ENCODE measurements at places on chromosomes 5 and 9.

DNA sequence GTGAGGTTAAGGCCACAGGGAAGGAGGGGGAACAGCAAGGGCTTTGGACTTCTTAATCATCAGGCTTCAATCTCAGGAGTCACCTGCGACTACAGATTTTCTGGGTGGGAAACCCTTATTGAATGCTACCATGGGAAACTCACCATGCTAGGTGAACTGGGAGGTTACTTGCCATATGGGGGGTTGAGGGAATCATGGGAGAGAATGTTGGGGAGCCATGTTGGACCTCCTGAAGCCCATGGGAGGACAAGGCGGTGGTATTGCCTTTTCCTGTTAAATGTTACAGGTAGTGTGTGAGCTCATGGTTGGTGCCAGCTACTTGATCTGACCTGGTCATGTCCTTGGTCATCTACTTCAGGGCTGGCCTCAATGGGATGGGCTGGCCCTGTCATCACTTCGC is 31.4 kb downstream of the NEUROG1 start:
- DNase-seq = no peak

- no peak for DNase-seq
These were observed 16.1 kb downstream of the FBP1 start for GRCh38 chr9:94623253-94623652.

DNA sequence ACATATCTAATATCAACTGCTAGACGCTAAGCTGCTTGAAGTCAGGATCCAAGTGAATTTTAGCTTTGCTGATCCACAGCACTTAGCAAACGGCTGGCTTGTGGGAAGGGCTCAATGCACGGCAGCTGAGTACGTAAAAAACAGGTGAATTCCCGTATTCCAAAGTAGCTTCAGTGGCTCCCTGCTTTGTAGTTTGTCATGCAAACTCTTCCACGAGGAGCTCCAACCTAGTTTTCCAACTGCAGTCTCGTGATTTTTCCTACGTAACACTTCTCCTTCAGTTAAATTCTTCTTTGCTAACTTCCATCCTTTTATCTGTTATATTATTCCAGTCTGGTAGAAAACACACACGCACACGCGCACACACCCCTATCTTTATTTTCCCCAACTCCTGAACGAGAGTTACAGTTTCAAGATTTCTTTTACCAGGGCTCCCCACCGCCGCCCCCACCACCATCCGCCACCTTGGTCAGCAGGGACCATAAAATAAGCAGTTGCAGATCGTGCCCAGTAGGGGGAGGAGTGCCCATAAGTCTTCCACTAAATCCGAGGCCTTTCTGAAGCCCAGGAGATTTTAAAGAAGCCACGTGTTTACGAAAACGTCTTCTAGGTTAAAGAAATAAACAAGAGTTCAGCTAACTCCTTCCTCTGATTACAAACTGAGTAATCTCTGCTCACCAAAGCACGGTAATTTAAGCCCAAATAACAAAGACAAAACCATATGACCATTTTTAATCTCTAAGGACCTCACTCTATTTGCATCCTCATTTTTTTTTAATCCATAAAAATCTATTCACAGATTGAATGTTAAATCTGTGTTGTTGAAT is 34.8 kb upstream of the TRIO start:
- DNase-seq = peak; percentile 24

GRCh38 chr5:3372289-3372688 is 223.3 kb upstream of the IRX1 start:
- no peak for DNase-seq

DNA sequence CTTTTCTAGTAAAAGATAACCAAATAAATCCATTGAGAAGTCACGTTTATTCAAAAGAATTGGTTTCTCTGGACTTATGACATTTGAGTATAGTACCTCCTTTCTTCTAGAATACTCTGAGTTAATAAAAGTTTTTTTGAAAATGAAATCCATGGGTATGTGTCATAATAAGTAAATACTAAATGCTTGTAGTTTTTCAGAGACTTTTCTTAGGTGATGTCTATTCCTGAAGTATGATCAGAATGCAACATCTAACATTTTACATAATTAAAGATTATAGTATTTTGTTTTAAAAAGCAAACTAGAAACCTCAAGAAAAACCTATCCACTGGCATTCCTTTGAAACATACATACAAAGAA is 63.2 kb downstream of the NFIB start:
- no peak for DNase-seq

GRCh38 chr5:119328753-119329602 is 26.8 kb upstream of the TNFAIP8 start:
- DNase-seq = no peak

GRCh38 chr5:153700940-153701339 is 210.5 kb downstream of the GRIA1 start:
- DNase-seq = no peak

DNA sequence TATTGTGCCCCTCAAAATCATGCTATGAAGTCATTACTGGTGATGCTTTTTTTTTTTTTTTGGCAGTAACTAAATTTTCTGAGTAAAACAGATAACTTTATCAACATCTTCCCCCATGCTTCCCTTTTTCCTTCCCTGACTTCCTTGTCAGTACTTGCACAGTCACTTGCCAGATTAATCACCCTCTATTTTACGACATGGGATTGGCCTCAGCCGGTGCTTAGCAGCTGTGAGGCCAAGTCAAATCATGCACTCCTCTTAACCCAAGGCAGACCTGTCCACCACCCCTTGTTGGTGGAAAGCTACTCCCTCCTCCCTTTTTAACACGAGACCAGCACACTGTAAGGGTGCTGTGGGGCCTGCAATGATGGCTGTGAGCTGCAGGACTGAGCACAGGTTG is 118.0 kb upstream of the OTULINL start:
- no peak for DNase-seq

DNA sequence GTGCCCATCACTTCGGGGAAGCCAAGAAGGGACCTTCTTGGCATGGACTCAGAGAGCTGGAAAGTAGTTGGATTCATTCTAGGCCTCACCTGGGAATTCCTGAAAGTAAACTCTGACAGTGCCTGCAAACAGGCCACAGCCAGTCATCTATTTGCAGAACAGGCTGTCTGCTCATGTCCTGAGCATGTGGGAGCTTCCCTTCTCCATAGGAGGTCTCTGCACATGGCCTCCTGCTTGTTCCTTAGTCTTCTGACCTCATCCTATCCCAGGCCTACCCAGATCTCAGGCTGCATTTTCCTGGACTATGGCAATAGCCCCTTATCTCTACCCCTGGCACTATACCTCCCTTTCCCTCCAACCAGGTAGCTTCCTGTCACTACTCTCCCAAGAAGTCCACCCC is 67.2 kb upstream of the FSTL4 start:
- no peak for DNase-seq

DNA sequence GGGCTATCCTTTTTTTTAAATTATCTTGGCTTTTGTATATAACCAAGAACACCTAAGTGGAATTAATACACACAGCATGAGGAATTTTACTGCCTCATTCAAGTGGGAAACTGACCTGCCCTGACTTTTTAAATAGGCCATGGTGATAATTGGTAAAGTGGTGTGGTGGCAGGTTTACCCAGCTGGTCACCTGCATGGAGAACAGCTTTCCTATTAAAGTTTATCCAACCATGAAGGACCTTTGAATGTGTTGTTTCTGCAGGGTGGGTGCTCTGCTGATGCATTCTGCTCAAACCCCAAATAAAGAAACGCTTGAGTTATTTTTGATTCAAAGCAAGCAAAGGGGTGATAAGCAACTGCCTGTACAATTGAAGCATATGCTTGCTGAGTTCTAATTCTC is 261.0 kb upstream of the GRIN3A start:
- DNase-seq = no peak

DNA sequence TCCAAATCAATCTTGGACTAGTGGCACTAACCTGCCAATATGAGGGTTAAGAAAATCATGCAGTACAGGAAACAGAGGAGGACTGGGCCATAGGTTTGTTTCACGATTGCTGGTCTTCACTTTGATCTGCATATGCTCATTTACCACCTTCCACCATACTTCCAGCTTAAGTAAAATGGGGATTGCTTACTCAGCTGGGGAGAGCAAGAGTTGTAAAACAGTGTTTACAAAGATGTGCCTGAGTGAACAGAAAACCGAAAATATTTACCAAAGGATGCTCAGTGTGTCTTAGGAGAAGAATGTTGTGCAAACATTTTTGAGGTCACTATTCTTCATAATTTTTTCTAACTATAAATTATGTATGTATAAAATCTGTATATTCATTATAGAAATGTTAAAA is 65.1 kb upstream of the DNAH5 start:
- no peak for DNase-seq

- DNase-seq = no peak
These were observed 131.1 kb downstream of the TLE1 start for GRCh38 chr9:81558091-81558830.

DNA sequence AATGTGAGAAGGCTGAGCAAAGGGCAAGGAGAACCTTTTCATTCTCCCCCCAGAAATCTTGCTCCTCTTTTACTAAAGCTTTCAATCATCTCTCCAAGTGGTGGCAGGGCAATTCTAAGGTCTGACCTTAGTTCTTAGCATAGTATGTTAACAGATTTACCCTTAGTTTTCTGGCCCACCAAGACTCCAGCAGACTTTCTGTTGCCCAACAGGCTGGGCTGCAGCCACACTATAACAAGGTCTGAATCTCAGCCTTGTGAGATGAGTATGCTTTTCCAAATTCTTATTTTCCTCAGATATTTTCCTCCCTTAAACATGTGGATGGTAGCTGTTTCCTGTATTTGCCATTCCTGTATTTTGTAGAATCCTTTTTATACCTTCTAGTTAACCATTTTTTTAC is 69.5 kb downstream of the NIPBL start:
- DNase-seq = no peak

GRCh38 chr5:132751971-132752580 is 4.8 kb downstream of the CCNI2 start:
- no peak for DNase-seq
